NCI-H1417 (cell line): ENCODE measurements at places on chromosomes 13 and 19.

DNA sequence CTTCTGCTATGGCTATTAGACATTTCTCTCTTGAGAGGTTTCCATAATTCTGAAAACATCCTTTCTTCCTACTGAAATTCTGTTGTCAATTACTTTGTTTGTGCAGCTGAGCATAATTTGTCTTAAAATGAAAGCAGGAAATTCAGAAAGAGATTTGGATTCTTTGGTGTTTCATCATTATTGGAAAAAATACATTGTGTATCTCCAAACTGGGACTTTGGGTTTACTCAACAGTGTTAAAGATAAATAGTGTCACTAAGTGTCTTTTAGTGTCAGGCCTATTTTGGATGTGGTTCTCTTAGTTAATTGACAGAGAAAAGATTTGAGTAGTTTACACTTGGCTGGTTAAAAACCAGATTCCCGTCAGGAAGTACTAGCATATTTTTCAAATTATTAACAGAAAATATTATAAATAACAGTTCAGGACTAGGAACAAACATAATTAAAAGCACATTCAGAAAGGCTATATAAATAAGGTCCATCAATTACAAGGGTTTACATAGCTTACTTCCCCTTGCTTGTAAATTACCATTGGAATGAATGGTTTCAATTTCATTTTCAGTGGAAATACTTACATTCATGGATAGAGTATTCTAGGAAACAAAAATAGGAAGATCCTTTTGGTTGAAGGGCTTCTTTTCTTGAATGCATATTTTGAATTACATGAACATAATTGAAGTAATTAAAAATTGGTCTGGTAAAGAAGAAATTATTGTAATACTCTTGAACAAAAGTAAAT lies 483.1 kb downstream of the GPC6 start:
- no peak for DNase-seq

- no peak for DNase-seq
Observed at GRCh38 chr13:29448174-29448573, 147.3 kb downstream of the SLC7A1 start.

- no peak for DNase-seq
Observed at GRCh38 chr13:89852570-89852969, 1494.9 kb upstream of the MIR17HG start.

DNA sequence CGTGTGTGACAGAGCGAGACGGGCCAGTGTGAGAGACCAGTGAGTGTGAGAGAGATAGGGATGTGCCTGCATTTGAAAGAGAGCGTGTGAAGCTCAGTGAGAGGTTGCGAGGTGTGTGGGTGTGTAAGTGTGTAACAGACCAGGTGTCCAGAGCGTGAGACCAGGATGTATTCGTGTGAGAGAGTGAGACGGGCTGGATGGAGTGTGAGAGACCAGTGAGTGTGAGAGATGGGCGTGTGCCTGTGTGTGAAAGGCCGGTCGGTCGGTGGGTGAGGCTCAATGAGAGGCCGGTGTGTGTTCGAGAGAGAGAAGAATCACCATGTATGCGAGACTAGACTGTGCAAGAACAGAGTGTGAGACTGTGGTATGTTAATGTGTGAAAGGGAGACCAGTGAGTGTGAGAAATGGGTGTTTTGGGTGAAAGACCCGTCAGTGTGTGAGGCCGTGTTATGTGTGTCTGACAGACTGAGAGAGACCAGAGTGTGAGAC lies 679 bp downstream of the ZNF471 start:
- no peak for DNase-seq

DNA sequence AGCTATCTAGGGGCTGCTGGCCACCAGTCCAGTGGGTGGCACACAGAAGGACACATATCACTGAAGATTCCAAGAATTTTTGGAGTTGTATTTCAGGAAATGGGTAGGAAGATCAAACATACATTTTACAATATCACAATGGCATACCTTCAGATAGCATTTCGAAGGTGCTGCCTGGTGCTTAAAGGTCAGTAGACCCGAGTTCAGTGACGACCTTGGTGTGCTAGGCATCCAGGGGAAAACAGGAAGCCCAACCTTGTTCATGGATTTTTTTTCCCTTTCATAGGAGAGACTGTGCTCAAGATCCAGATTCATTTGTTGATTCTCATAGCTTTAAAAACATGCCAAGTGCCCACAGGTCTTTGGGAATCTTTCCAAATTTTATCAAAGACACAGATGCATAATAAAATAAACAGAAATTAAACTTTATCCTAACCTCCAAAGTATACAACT lies 51.0 kb upstream of the RCBTB2 start:
- no peak for DNase-seq

DNA sequence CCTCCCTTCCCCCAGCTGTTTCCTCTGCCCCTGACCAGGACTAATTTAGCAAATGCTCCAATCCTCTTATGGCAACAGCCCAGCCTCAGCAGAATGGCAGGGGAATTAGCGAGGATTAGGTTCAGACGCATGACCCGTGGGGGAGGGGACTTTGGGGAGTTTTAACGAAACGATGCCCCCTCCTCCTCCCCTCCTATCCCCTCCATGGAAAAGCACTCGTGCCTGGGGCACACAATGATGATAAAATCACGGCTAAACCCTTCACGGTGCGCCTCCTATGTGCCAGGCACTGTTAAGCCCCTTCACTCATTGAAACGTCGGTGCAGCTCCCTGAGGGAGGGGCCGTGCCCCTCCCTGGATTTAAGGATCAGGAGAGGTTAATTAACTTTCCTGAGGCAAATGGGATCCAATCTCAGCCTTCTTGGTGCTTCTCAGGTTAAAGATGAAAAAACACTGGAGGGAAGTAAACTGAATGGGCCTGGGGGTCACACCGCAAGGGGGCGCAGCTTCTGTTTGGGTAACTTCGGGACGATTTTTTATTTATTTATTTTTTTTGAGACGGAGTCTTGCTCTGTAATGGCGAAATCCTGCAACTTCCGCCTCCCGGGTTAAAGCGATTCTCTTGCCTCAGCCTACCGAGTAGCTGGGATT lies 10.1 kb upstream of the TPRX2 start:
- no peak for DNase-seq

DNA sequence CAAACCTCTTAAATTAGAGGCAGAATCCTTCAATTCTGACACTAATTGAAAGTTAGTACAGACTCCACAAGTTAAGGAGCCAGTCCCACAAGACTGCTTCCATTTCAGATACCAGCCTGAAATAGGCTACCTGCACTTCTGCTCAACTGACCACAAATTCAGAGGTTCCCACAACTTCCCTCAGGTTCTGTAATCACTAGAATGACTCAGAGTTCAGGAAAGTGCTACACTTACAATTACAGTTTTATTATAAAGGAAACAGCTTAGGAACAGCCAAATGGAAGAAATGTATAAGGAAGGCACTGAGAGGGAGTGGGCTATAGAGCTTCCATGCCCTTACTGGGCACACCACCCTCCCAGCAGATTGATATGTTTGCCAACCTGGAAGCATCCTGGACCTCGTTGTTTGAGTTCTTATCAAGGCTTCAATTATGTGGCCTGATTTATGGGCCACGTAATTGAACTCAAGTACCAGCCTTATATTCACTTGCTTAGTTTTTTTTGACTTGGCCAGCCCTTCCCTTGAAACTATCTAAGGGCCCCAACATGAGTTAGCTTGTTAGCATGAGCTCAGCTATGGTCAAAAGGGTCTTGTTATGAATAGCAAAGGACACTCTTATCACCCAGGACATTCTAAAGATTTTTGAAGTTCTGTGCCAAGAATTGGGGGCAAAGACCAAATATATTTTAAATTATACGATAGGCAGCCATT lies 25.9 kb downstream of the NBEA start:
- peak; percentile 72 for DNase-seq

DNA sequence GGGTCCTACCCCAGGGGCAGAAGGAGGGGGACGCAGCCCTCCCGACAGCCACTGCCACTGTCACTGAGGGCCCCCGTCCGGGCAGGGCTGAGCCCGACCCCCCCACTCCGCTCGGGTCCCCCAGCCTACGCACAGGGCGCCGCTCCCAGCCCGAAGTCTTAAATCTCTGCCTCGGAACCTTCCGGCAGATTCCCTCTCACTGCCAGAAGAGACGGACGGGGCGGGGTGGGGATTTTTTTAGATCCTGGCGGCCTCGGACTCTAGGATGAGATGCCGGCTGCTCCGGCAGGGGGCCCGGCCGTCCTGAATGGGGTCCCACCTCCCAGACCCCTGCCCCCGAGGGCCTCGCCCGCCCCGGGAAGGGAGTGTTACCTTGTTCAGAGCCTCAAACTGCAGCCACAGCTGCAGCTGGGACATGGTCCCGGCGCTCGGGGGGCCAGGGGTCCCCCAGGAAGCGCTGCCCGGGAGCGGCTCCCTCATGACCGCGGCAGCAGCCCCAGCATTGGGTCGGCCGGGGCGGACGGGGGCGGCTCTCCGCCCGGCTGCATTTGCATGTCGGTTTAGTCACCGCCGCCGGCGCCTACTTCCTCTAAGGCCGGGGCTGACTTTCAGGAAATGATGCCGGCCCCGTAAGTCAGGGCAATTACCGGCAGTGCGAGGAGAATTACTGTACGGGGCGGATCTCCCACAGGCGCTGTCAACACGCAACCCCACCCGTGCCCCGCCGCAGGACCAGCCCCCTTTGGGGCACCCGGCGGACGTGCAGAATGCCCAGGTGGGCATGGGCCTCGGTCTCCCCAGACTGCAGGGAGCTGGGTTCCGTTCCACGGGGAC lies 28.1 kb downstream of the GPX4 start:
- DNase-seq = no peak

- DNase-seq = no peak
Observed at GRCh38 chr13:59631271-59631670, 532.5 kb downstream of the DIAPH3 start.

DNA sequence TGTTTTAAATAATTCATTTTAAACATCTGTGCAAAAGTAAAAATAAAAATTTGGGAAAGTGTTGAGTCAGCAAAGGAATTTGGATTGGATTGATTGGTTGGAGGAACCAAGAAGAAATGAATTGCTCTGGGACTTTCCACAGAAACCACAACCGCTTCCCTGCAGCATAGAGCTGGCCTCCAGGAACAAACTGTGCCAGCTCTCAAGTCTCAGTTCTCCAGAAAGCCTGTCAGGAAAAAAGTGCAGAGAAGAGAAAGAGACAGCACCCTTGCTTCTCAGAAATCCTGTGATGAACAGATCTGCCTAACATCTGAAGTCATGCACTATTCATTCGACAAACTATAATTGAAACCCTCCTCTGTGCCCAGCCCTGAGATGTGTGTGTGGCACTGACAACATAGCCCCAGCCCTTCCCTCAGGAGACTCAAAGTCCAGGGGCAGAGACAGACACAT lies 14.8 kb downstream of the LYPD3 start:
- DNase-seq = no peak

GRCh38 chr19:6644796-6645195 lies 25.2 kb downstream of the TNFSF14 start:
- no peak for DNase-seq

- DNase-seq = no peak
Observed at GRCh38 chr13:45185286-45185685, 15.6 kb downstream of the KCTD4 start.

DNA sequence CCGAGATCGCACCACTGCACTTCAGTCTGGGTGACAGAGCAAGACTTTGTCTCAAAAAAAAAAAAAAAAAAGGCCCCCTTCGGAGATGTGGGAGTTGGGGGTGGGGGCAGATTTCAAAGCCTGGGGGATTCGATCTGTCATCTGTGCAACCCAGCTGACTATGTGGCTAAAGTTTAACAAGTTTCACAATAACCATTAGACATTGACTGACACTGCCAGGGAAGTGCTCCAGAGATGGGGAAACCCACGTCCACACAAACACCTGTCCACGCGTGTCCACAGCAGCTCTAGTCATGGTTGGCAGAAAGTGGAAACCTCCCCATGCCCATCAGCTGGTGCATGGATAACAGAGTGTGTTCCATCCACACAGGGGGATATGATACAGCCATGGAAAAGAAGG lies 37.6 kb upstream of the HOMER3 start:
- DNase-seq = no peak

GRCh38 chr13:26601669-26602068 lies 44.2 kb downstream of the WASF3 start:
- no peak for DNase-seq

DNA sequence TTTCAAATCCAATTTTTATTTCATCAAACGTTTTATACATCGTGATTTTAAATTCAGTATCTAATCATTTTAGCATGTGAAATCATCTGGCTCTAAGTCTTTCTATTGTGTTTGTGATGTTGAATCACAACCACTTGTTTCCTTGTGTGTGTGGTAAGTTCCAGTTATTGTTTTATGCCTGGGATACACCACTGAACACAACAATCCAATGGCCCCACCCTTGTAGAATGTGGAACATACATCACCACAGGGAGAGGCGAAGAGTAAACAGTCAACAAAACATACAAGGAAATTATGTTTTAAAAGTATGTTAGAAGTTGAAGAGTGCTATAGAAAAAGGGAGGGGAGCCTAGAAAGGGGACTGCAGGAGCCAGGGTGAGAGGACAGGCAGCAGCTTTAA lies 100.5 kb downstream of the EPSTI1 start:
- no peak for DNase-seq

GRCh38 chr13:41352935-41353840 lies 42.1 kb downstream of the NAA16 start:
- DNase-seq = peak; percentile 42

DNA sequence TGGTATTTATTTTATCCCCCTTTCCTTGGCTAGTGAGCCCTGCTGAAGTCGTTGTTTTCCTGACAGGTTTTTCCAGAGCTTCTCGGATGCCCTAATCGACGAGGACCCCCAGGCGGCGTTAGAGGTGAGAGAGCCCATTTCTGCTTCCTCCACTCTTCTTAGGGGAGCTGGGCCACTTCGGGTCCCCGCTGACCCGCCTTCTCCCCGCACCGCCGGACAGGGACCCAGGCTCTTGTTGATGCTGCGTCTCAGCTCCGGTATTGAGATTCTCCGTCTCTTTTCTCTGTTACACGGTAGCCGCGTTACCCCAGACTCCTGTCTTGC lies 306 bp downstream of the SUGT1 start:
- DNase-seq = no peak

GRCh38 chr13:55087085-55087484 lies 2053.6 kb upstream of the PRR20A start:
- no peak for DNase-seq

DNA sequence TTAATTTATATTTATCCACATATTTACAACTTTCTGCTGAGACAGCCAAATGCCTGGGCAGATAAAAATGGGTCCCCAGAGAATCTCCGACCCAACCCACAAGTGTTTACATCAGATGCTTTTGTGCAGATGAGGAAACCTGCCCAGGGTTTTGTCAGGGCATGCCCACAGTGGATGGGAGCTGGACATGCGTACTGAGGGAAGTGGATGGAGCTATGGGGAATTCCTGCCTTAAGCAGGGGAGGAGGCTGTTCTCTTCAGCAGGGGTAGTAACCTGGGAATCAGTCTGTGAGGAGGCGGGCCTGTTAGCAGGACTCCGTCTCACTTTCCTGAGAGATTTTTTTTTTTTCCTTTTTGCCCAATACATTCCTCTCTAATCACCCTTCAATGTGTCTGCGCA lies 122.9 kb downstream of the RFC3 start:
- no peak for DNase-seq

GRCh38 chr19:57829316-57829715 lies 783 bp upstream of the ZNF587B start:
- DNase-seq = no peak

DNA sequence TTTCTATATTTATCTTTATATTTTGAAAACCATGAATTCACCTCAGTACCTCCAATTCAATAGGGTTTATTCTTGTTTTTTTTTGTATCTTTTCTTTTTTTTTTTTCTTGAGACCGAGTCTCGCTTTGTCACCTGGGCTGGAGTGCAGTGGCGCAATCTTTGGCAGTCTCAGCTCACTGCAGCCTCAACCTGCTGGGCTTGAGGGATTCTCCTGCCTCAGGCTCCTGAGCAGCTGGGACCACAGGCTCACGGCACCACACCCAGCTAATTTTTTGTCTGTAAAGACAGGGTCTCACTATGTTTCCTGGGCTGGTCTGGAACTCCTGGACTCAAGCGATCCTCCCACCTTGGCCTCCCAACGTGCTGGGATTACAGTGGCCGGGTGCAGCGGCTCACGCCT lies 23.1 kb upstream of the EVI5L start:
- no peak for DNase-seq
